GM23248 (cell line): ENCODE measurements at places on chromosomes 5 and 9.
A peak's percentile ranks its signal among the peaks of the same experiment; 100 is the strongest.

DNA sequence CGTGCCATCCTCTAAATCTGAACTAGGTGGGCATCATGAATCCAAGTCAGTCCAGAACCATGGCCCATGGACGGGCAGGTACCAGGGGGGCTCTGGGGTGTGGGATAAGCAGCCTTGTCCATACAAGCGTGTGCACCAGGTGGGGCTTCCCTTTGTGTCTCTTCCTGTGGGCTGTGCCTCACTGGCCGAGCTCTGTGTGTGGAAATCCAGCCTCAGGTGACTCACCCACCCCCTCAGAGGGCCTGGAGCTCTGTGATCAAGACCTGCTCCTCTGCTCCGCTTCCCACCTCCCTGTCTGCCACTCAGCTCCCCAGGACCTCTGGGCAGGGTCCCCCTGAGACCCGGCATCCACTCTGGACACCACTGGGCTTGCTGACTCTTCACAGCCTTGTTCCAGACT, 33.0 kb downstream of the GADD45G start:
- peak; percentile 7 for DNase-seq

- peak; percentile 58 for DNase-seq
Measured at GRCh38 chr5:113495422-113495841, 7.2 kb upstream of the MCC start.

- DNase-seq = peak; percentile 39
Measured at GRCh38 chr9:120490888-120491595, 88.9 kb downstream of the CDK5RAP2 start.

- no peak for DNase-seq
Measured at GRCh38 chr9:72188232-72188631, 39.0 kb downstream of the GDA start.

DNA sequence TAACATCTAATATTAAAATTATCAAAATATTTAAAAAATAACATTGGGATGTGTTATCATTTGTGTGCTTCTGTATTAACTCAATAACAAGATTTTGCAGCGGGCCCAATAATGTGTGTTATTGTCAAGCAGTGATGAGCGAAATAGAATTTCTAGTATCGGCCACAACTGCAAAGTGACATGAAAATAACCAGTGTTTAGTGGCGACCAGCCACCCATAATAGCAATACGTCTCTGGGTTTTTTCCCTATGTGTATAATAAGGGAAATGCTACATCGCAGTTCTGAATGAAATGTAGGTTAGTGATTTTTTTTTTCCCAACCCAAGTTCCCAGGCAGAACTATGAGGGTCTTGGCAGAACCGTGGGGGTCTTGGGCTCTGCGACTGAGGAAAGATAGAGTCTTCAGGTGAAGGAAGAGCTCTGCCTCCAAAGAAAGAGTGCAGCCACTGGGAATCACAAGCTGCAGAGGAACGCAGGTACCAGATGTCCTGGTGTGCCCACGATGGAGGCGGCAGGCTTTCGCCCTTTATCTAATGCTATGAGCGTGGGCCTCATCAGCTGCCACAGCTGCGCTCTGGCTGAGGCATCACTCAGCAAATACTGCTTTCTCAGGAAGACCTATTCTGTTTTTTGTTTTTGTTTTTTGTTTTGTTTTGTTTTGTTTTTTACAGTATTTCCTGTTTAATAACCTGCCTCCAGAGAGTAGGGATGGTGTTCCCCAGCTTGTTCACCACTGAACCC, 235.0 kb downstream of the ROR2 start:
- DNase-seq = no peak

DNA sequence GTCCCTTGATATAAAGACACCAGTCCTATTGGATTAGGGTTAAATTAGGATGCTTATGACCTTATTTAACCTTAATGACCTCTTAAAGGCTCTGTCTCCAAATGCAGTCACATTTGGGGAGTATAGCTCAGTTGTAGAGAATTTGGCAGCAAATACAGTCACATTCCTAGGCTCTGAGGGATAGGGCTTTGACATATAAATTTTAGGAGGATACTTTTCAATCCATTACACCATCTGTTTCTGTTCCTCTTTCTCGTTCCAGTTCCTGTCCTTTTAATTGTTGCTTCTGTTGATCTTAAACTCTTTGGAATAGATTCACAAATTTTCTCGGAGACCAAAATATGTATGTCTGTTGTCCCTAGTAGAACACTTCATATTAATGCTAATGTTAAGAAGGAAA, 390.0 kb upstream of the PCSK5 start:
- DNase-seq = no peak

DNA sequence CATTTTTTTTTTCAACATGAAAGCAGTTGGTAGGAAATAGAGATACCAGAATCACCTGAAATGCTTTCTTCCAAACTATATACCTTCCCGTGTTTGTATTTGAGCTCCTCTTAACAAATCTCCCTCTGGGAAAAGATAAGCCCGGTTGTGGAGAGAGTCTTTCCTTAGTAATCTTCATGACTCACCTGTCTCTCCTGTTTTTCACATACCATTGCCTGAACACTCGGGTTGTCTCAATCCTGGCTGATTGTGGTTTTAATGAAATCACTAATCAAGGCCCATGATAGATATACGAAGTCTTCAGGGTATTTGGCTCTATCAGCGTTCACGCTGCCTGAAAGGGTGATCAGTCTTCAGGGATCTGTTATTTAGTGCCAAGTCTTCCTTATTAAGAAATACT, 136.7 kb downstream of the MAN2A1 start:
- peak; percentile 25 for DNase-seq

DNA sequence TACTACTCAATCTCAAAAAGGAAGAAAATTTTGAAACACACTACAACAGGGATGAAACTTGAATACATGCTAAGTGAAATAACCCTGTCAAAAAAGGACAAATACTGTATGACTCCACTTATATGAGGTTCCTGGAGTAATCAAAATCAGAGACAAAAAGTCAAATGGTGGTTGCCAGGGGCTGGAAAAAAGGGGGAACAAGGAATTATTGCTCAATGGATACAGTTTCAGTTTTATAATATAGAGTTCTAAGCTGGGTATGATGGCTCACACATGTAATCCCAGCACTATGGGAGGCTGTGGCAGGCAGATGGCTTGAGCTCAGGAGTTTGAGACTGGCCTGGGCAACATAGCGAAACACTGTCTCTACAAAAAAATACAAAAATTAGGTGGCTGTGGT, 29.0 kb downstream of the ETF1 start:
- DNase-seq = no peak

DNA sequence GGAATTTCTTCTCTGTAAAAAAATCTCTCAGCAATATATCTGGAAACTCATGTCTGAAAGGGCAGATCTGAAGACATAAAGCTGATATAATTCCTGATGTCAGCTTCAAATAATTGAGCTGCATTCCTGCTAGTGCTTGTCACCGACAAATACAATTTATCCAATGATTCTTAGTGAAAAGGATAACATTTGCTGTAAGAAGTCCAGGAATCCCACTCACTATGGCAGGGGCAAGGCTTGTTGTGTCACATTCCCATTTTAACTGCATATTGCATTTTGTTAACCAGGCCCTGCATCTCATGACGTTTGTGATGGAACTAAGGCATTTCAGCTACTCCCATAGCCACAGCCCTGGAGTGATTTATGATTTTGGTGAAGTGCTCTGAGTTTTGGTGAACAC, 160.1 kb upstream of the DAB2 start:
- peak; percentile 54 for DNase-seq

DNA sequence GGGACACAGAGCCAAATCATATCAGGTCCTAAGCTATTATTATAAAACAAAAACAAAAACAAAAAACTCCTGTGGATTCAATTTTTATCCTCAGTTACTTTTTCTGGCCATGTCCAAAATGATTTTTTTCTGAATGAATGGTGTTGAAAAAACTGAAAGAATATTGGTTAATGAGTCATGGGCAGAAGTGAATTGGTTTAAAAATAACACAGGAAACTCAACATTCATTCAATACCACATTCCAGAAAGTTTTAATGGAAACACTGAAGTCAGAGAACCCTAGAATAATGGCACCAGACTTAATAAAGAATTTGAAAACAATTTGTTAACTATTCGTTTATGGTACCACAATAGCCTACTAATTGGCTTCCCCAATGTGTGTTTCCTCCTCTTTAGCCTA, 102.4 kb upstream of the CDH9 start:
- DNase-seq = peak; percentile 1

DNA sequence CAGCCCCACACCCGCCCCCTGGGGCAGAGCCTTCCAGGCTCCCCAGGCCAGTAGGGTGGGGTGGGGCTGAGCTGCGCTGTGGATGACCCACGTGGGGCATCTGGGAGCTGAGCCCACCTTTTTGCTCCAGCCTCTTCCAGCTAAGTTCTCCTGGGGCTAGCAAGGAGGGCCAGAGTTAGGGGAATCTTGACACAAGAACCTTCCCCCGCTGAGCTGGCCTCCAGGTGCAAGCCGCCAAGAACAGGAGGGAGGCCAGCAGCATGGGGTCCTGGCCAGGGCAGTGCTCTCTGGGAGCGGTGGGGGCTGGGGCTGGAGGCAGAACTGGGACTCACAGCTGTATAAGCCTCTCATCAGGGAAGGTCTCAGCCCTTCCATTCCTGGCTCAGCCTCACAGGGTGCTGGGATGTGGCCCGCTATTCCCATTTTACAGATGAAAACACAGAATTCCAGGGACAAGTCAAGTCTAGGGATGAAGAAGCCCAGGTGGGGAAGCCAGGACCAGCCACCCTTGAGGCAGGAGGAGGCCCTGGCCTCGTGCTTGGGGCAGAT, 21.5 kb downstream of the SARDH start:
- DNase-seq = no peak

DNA sequence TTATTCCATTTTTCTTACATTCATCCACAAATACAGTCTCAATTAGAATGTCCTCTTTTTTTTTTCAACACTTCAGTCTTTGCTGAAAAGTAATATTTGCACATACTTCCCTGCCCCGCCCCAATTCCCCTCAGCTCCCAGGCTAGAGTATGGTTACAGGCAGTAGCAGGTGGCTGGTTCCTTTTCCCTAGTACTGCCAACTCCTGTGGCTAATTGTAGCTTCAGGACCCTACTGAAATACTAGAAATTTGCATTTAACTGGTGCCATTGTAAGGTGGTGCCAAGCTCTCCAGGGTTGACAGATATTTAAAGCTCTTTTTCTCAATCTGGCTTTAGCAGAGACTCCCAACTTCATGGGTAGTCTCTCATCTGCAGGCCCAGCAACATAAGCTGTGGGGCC, 80.3 kb downstream of the FAM81B start:
- DNase-seq = no peak

DNA sequence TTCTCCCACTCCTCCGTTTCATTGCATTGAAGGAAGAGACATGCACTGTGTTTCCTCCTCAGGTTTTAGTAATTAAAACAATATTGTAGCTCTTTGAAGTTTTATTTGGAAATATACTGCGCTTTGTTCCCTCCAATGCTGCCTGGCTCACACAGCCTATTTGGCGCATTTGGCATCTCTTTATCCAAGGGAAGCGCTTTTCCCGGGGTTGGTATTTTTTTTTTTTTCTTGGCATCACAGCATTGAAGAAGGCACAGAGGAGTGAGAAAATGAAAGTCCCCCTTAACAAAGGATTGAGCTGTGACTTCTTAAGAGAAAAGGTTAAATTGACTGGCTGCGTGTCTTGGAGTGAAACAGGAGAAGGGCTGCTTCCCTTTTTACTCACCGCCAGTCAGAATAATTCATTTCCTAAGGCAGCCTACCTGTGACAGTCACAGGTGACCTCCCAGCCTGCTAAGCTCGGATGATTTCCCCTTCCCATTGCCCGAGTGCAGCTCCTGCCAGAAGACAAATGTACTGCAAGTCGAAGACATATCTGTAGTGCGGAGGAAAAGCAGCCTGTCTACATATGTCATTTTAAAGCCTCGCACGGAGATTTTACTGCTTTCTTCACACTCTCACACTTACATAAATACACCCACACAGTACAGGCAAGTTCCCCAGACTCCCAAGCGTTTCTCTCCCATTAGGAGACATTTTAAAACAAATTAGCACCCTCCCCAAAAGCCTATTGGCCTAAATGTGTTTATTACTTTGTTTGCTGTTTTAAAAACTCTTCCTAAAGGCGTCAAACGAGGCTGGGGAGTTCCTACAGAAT, 665.5 kb upstream of the ZNF608 start:
- peak; percentile 43 for DNase-seq

DNA sequence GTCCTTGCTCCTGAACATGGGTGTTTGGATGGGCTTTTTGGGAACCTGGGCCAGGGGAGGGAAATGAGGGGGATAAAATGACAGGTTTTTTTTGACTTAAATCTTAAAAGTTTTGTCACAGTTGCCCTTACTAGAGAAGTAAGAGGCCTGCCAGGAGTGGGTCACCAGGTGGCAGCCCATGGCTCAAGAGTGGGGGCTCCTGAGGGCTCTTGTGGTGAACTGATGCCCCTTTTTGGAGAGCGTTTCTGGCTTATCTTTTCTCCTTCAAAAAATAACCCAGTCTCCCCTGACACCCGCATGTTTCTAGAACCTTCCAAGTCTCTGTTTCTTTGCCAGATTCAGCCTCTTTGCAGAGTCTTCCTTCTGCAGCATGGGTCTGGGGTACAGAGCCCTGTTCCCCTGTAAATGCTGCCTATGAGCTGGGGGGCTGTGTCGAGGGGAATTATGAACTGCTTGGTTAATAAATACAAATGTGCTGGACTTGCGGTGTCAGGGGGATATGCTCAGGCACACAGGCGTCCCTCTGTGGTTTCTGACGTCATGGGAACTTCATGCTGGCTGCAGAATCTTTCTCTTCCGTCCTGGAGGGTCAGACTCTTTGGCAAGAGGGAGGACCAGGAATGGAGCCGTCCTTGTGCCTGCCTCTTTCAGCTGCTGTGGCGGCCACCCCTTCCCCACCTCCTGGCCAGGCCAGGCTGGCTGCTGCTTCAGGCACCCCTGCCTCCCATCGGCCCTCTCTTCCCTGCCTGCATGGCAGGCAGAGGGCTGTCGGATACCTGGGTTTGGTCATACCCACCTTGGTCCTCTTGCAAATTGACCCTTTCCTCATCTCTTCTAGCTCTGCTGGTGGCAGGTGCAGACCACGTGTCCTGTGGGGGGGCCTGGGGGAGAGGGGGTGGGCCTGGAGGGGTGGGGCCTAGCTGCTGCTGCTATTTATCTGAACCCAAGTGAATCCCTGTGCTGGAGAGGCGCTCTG, 30.1 kb downstream of the PTPA start:
- DNase-seq = peak; percentile 96

DNA sequence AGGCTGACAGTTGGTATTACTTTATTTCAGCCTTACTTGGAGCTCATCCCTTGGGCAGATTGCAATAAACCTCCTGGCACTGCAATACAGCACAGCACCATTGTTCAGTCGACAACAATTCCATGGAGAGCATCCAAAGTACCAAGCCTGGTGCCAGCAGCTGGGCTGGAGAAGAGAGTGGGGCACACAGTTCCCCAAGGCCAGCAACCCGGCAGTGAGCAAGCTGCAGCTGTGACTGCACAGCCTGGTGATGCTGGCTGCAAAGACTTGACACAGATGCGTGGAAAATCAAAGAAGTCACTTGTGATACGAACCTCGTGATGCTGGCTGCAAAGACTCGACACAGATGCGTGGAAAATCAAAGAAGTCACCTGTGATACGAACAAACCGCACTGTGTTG, 125.4 kb downstream of the ATPSCKMT start:
- DNase-seq = peak; percentile 36
